ENCODE measurements at places on chromosomes 6 and 20.

DNA sequence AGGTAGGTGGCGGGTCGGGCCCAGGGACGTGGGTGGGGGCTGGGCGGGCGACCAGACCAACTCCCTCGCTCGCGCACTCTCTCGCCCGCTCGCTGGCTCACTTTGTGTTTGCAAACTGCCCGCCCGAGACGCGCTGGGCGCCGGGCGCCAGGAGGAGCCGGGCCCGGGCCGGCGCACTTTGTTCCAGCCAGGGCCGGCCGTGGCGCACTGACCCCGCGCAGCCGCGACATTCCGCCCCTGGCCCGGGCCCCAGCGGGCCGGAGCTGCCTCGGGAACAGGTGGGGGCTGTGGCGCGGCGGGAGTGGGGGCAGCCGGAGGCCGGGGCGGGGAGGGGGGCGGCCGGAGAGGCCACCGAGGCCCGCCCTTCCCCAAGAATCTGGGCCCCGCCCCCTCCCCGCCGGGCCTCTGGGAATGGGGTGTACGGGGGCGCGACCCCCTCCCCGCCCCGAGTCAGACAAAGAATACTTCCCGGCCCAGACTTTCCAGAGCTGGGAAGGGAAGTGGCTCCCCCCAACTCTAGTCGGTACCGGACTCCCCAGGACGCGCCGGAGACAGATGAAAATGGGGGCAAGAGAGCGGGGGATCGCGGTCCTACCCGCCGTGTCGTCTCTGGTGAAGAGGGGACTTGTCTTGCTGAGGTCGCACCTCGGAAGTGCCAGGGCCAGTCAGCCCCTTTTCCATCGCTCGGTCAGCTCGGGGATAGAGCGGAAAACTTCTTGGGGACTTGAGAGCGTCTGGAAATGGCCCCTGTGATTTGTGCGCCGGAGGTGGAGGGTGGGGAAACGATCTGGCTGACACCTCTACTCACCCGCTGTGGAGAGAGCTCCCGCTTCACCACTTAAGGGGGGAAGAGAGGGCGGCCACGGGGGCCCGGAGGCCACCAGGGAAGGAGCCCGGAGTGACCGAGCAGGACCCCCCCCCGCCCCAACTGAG lies 951 bp downstream of the FOXP4 start:
- no peak for DNase-seq

DNA sequence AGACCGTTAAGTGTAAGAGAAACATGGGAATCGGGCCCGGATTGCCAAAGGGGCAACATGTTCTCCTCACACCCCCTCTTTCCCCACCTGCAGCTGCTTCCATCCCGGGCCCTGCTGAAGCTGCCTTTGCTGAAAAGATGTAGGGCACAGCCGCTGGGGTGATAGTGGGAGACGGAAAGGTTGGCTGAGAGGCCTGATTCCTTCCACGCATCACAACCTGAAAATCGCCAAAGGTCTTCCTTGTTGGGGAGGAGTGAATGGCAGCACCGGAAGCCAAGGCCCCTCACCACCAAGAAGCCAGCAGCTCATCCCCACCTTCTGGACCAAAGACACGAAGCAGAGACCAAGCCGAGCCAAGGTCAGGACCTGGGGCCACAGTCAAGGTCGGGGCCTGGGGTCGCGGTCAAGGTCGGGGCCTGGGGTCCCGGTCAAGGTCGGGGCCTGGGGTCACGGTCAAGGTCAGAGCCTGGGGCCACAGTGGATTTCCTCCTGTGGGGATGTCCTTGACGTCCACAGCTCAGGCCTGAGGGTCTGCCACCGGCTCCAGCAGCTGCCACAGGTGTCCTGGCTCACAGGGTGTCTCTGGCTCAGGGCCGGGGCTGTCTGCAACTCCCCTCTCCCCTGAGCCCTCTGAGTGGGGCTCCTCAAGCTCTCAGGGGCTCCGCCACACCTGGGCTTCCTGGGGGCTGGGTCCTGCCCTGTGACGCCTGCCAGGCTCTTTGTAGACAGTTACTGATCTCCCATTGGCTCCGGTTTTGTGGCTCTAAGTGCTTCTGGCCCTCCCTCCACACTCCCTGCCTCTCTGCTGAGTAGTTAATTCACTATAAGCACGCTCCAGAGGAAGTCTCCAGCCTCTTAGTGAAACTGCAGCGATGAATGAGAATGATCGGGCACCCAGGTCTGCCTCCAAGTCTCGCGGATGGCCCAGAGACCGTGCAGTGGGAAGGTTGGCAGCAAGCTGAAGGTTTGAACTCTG lies 5.5 kb upstream of the CHRNA4 start:
- DNase-seq = no peak

GRCh38 chr20:18705490-18705889 lies 108.1 kb upstream of the SCP2D1 start:
- DNase-seq = no peak

- peak; percentile 65 for DNase-seq
These were observed 4.5 kb upstream of the GPSM3 start for GRCh38 chr6:32196682-32197616.

DNA sequence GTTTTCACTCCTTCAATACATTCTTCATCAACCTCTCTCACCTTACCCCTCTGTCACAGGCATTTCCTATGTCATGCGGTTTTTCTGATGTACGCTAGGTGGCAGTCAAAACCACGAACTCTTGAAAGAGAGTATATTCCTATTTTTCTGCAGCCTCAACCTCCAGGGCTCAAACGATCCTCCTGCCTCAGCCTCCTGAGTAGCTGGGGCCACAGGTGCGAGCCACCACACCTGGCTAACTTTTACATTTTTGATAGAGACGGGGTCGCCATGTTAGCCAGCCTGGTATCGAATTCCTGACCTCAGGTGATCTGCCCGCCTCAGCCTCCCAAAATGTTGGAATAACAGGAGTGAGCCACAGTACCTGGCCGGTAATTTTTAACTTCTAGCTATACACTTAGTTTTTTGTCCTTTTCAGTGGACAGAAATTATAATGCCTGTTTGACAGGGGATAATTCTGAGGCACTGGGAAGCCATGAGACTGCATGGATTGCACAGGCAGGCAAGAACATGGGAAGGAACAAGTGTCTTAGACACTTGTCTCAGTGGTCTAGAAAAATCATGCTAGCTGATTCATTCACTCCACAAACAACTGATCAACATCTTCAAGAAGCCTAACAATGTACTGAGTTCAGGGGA lies 22.5 kb upstream of the HFE start:
- DNase-seq = peak; percentile 59

DNA sequence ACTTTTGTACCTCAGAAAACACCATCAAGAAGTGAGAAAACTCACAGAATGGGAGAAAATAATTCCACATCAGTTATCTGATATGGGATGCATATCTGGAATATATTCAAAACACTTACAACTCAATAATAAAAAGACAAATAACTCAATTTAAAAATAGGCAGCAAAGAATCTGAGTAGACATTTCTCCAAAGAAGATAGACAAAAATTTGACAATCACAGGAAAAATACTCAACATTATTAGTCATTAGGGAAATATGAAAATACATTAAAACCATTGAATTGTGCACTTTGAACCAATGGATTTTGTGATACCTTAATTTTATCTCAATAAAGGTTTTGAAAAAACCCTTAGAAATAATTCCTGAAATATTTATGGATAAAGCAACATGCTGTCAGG lies 36.9 kb upstream of the STMND1 start:
- no peak for DNase-seq

- DNase-seq = no peak
These were observed 2.7 kb downstream of the KCNS1 start for GRCh38 chr20:45098103-45098773.

DNA sequence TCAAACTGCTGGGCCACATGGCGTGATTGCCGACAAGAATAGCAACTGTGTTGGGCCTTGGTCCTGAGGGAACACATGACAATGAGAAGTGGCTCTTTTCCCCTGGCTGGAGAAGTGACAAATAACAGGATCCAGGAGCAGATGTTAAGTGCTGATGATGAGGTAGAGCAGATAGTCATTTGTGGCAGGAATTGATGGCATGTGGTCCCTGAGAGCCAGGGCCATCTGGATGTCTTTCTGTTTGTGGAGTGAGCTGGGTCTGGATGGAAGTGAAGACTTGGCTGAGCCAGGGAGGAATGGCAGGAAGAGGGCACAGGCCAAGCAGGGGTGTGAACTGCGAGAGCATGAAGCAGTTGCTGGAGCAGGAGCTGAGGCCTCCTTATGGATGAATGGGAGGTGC lies 67.8 kb downstream of the SCAND1 start:
- no peak for DNase-seq

DNA sequence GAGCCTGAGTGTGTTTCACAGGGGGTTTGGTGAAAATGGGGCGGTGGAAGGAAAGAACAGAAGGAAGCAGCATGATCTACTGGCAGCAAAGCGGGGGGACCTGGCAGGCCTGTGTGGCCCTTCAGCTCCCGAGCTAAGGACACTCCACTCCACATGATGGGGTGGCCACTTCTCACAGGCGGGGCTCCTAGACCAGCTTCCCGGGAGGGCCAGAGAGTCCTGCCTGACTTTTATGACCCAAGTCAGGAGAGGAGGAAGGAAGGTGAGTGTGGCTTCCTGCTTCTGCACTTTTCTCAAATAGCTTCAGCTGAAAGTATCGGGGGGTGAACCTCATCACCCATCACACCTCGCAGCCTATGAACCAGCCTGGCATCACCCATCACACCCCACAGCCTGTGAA lies 117.5 kb upstream of the AFDN start:
- DNase-seq = no peak

DNA sequence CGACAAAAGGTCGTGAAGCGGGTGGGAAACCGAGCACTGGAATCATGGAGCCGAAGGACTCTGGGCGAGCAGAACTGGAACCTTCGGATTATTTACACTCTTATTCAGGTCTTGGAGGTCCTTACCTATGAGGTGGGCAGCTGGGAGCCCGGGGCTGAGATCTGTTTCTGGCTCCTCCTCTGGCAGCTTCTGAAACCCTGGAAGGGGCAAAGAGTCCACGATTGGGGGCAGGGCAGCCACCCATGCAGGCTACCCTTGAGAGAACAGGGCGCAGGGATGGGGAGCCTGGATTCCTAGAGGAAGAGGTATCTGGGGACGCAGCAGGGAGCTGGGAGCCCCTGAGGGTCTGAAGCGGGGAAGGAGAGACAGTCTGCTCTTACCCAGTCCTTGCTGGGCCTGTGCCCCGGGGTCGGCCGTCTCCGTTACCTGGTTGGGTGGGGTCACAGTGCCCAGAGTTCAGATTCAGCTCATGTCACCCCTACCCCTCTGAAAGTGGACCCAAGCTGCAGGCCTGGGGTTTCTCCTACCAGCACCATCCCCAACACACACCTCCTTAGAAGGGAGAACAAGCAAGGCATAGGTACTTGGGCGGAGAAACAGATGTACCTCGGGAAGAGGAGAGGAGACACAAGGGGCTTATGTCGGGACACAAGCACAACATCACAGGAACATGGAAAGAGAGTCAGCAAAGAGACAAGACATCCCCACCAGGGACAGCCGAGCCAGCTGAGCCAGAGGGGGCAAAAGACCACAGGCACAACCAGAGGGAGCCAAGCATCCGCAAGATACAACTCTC lies 592 bp downstream of the LTB start:
- DNase-seq = no peak

- DNase-seq = no peak
These were observed 189.2 kb upstream of the FERMT1 start for GRCh38 chr20:6311841-6312655.

GRCh38 chr20:34549291-34549928 lies 9.1 kb upstream of the MAP1LC3A start:
- no peak for DNase-seq

- DNase-seq = no peak
These were observed 18.1 kb downstream of the VNN1 start for GRCh38 chr6:132695773-132696172.

DNA sequence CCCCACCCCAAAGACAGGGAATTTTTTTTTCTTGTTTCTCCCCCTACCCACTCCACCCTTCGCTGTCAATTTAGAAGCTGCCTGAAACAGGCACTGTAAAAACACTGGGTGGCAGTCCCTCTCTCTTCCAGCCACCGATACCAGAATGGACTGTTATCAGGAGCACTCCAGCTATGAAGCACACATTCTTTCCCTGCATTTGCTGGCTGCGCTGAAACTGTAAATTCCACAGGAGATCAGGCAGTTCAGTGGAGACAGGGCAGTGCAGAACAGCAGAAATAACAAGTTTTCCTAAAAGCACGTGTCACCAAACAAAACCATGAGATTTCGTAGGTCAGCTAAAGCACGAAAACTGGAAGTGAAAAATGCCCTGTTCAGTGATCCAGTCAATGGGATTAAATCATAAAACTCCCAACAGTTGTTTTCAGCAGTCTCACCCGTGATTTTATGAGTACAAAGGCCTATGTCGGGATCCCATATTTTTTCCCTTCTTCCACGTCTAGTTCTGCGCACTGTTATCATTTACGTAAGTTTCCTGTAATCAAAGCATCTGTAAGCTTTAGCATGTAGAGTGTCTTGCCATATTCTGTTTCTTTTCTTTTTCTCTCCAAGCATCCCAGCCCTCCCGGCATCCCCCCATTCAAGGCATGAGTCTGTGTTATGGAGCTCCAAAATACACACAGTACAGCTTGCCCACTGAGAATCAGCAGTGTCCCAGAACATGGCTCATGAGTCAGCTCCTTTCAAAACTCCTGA lies 359.9 kb upstream of the EPHA7 start:
- no peak for DNase-seq

DNA sequence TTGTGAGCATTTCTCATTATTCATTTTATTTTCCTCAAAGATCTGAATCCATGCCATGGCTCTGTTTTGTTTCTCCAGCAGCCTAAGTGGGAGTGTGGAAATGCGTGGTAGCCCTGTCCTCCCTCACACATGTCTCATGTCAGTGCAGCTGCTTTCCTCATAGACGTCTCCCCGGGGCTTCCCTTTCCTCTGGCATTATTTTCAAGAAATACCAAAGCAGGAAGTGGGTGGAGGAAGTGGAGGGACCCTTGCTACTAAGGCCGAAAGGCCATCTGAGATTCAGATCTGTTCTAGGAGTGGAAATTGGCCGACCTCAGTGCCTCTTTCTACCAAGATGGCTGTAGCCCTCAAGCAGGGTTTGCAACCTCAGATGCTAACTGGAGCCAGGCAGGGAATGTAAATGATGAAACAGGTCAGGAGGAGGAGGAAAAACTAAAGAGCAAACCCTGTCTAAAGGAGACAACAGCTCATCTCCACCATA lies 420.9 kb upstream of the PLCB4 start:
- DNase-seq = peak; percentile 46

GRCh38 chr6:132820629-132821381 lies 6.4 kb downstream of the RPS12 start:
- peak; percentile 45 for DNase-seq

DNA sequence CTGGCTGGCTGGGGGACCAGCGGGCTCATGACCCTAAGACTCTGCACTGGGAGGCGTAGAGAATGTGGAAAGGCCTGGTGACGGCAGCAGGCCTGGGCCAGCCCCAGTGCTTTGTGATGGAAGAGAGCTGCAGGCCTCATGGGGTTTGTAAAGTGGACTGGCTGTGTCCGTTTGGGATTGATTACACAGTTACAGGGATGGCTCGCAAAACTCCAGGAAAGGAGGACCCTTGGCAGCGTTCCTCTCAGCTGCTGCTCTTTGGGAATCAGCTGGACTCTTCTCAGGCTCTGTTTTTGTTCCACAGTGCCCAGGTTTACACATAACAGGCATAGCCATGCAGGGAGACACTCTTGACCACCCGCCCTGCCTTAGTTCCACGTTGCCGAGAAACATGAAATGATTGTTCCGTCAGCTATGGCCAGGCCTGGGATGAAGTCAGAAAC lies 89.0 kb downstream of the SLX4IP start:
- DNase-seq = no peak
